Nucleus accumbens (tissue), 56 donors: ENCODE measurements at places on chromosomes 3 and 15.

DNA sequence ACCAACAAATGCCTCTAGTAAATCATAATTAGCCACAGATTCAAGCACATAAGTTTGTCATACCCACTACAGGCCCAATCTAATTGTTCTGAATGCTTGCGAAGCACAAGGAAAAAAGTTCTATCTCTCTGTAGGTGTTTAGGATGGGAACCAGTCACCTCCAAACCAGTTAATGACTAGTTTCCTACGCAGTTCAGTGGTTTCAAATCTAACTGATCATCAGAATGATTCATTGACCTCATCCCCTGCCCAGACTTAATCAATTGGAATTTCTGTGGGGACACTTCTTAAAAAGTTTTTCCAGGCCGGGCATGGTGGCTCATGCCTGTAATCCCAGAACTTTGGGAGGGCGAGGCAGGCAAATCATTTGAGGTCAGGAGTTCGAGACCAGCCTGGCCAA, 24.3 kb upstream of the MASP1 start:
- no peak for DNase-seq

DNA sequence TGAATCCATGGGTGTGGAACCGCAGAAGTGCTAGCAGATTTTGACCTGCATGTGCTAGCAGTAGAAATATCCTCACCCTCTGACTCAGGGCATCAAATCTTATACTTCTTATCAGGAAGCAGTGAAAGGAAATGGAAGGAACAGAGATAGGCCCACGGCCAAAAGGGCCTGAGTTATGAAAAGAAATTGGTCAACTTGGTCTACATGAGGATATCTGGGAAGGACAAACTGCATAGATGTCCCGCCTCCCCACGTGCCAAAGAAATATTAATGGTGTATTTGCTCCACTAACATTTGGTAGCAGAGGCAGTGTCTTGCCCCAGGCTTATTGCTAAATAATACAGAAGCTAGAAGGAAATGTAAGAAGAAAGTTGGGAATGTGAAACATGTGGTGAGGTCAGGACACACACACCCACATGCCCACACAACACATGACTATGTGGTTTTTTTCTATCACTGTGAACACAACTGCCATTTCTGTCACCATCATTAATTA, 93.6 kb upstream of the COL8A1 start:
- DNase-seq = no peak

DNA sequence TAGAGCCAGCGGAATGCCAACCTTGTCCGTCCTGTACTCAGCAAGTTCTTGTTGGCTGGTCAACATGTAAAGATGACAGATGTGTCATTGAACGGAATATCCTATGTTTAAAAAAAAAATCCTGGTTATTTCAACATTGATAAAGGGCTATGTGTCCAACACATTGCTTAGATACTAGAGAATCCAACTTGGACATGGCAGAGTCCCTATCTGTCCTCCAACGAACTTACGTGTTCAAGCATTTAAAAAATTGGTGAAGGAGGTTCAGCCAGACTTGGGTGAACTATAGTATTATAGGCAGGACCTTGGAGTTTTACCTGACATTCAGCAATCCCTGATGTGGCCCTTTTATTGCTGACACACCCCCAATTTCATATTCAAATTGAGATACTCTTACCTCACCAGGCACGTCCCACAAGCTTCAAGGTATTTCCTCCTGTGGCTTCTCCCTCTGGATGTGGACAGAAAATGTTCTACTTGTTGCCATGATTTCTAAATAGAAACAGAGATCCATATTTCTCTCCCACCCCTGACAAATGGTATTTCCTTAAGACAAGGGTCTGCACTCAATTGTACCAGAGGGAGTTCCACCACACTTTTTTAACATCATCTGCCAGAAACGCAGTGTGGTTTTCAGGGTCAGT, 207.7 kb upstream of the TPM1 start:
- DNase-seq = no peak

DNA sequence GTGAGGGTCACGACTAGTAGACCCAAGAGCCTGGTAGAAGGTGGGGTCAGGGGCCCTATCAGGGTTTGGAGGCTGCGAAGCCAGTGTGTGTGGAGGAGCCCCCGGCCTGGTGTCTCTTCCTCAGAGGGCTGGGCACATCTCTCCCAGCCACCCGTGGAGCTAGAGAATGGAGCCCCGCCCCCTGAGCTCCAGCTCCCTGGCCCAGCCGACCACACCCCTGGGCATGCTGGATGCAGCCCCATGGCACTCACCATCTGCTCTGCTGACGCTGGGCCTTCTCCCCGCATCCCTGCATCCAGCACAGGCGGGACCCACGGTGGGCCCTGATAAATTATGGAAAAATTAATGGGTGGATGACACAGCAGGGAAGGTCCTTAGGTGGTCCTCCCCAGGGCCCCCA, 17.5 kb downstream of the ANKRD63 start:
- DNase-seq = no peak

DNA sequence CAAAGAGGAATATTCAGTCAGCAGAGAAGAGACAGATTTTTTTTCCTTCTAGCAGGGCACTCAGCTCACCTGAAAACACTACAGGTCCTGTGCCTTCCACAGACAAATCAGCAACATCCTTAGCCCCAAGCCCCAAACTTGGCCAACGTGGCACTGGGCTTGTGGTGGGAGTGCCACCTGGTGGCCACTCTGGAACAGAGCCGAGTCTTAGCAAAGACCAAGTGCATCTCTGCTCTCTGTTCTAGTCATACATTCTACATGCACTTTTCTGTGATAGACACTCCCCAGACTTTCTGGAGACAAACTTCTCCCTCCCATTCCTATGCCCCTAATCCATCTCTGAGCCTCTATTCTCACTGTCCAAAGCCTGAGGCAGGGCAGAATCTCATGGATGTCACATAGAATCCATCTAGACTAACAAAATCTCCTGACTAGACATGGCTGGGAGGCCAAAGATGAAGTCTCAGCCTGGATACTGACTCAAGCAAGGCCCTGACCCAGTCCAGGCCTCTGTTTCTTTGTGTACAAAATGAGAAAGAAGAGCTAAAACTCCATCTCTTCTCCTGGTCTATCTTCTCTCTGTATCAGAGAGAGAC, 5.1 kb upstream of the SEMA7A start:
- peak; percentile 75 for DNase-seq

DNA sequence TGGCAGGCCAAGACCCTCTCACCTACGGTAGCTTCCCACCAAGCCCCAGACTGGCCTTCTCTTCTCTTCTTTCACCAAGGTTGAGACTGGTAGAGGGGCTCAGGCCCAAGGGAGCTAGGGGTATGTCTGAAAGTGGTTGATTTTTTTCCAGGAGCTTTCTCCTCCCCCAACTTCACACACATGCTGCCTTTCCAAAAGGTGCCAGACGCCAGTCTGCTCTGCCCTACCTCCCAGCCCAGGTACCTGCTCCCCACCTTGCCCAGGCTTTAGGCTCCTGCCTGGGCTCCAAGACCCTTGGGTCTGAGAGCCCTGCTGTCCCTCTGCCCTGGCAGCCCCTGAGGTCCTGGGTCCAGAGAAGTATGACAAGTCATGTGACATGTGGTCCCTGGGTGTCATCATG, 28.4 kb downstream of the MAPKAPK3 start:
- no peak for DNase-seq
